GM06990 (cell line): ENCODE measurements at places on chromosomes 4 and X.

- no peak for DNase-seq
These were observed 41.4 kb downstream of the PPA2 start for GRCh38 chr4:105432438-105432837.

DNA sequence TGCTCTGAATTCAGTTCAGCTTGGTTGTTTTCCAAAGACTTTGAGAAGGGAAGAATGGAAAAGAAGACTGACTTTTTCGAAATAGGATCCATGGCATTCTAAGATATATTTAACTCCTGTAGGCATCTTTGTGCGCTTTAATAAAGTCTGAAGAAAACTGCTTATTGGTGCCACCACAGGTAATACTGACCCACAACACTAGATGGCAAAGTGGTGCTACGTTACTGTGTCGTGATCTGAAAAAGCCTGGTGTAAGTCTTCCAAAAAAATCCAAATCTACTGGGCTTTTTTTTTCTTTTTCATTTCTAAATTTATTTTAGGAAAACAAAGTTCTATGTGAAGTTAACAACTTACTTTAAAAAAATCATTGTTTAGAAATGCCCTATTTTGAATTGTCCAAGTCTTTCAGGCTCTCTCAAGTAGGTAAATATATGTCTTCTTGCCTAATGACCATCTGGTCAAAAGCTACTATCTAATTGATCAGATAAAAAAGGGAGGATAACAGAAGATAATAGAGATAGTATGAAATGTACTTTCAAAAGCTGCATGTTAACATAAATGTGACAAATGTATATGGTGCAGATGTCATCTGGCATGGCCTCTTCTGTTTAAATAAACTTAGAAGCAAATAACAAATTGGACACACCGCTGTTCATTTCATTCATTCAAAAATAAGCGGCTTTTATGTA, 47.0 kb upstream of the MID1IP1 start:
- DNase-seq, result peak; percentile 15

- DNase-seq, result no peak
These were observed 348.0 kb downstream of the BCOR start for GRCh38 chrX:39749728-39750127.

DNA sequence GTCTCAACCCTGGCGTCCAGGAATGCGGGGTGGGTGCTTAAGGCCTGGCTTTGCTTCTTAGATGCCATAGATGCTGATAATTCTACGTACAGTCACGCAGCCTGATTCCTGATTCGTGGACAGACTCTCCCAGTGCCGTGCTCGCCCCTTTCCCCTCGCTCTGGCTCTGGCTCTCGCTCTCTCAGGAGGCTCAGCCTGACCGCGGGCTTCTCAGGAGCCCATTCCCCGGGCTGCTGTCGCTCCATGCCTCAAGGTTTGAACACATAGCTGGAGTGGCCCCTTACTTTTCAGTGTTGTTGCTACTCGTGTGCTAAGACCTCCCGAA, 59.2 kb upstream of the ZC4H2 start:
- DNase-seq, result no peak

DNA sequence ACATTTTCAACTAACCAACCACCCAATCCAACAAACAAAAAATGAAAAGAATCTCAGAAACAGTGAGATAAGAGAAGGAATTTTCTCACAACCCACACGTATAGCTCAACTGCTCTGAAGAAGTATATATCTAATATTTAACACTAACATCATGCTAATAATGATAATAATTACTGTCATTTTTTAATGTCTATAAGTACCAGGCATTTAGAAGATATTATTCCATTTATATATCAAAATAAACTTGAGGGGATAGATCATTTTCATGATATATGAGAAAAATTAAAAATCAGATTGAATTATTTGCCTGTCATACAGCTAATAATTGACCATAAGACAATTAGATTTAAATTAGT, 4.2 kb upstream of the AFP start:
- DNase-seq, result no peak

DNA sequence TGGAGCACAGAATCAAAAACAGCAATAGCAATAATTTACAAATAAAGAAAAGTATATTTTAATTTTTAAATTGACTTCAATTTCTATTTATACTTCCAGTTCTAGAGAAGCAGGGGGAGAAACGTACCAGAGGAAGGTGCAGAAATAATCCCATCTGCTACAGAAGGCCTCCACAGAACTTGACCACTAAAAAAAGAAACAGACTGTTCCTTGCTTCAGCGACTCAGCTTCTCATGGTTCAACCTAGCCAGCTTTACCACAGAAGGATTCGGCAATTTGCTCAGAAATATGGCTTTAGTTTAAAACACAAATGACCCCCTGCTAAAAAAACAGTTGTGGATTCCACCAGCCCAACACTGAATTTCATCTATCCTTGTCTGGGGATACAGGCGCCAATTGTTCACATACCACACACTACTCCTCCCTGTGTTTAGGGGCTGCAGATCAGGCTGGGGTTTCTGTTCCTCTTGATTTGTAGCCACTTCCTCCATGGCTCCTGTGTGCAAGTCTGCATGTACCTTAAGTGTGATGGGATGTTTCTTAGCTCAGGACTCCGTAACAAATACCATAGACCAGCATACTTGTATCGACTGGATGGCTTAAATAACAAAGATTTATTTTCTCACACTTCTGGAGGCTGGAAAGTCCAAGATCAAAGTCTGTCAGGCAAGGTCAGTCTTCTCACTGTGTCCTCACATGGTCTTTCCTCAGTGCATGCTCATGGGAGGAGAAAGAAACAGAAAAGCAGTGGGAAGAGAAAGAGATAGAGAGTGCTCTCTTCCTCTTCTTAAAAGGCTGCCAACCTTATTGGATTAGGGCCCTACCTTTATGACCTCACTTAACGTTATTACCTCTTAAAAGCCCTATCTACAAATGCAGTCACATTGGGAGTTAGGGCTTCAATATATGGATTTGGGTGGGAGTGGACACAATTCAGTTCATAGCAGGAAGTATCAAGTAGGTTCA, 79.1 kb downstream of the AMOT start:
- DNase-seq, result peak; percentile 28

GRCh38 chr4:83455281-83456183, at the start of the genes HELQ and MRPS18C:
HELQ (minus strand) TSS chr4:83455823; CDS start chr4:83455693, 130 bp downstream.
MRPS18C (plus strand) TSS chr4:83456058; CDS start chr4:83456078, 20 bp downstream.
- DNase-seq, result peak; percentile 91

DNA sequence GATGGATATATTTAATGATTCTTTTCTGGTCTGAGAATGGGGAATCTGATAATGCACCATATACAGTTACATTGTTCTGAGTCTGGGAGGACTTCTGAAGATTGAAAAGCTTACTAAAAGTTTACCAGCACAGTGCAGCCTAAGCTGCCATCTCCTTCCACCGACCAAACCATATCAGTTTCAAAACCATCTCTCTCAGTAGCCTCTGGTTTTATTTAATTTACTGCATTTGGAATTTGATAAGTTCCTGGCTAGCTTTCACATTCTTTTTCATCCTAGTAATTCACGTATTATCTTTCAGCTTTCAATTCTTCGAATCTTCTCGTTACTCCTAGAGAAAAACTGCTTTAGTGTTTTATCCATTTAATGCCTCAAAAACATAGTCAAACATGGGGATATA, 181.4 kb upstream of the HCCS start:
- no peak for DNase-seq

DNA sequence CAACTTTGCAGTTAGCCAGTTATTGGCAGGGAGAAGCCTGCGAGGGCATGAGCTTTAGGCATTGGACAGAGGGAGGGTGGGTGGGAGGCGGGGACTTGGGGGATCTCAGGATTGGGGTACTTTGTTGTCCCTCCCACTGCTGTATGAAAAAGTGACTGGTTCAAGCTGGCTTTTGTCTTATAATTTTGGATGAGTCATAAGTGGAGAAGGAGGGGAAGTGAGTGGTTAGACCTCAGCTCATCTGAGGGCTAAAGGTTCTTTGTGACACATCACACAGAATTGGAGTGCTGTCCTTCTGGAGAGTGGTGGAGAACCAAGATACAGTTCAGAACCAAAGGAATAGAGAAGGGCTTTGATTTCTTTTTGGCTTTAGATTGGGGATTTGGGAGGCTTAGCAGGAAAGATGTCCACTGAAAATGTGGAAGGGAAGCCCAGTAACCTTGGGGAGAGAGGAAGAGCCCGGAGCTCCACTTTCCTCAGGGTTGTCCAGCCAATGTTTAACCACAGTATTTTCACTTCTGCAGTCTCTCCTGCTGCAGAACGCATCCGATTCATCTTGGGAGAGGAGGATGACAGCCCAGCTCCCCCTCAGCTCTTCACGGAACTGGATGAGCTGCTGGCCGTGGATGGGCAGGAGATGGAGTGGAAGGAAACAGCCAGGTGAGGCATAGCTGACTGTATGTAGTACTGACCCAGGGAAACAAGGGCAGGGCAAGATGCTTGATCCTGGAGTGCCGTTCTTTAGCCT, at the start of gene SLC4A4:
SLC4A4 (plus strand) TSS at position 175 of the 748 bp plus-strand sequence.
- DNase-seq, result peak; percentile 59

DNA sequence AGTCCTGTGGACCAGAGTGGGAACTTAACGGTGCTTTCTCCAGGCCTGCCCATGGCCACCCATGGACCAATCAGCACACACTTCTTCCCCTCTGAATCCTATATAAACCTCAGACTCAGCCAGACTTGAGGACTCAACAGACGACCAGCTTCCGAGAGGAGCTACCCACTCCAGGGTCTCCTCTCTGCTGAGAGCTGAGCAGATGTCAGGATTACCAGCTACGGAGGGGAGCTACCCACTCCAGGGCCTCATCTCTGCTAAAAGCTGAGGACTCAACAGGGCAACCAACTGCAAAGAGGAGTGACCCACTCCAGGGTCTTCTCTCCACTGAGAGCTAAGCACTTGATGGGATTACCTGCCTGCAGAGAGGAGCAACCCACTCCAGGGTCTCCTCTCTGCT, 80.0 kb upstream of the DDX60 start:
- DNase-seq, result no peak

DNA sequence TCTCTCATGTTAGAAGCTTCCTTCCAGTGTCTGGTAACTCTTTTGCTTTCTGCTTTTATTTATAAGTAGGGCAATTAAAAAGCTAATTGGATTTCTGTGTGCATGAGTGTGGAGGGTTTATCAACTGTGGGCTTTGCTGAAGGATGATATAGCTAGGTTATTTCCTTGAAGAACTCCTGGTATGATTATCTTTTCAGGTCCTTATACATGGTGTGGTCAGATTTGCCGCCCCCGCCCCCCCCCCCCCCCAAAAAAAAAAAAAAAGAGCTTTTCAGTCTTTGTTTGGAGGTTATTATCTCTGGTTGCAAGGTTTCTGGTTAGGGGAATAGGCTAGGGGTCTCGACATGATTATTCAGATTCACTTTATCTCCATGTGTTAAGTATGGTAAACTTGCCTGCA, 35.9 kb downstream of the MOB1B start:
- DNase-seq, result no peak

- no peak for DNase-seq
These were observed 14.7 kb upstream of the PITX2 start for GRCh38 chr4:110637408-110638088.
